ENCODE measurements at places on chromosomes 5 and 9.
A peak's percentile ranks its signal among the peaks of the same experiment; 100 is the strongest.

DNA sequence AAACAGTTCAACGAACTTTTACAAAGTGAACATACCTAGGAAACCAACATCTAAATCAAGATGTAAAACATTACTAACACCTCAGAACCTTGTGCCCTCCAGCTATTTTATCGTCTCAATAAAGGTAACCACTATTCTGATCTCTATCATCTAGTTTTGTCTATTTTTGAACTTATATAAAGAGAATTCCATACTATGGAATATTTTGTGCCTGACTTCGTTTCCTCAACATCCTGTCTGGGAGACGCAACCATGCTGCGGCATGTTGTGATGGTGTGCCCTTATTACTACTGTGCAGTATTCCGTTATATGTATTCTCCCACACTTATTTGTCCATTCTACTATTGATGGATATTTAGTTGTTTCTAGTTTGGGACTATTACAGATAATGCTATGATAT is 99.2 kb downstream of the NR6A1 start:
- no peaks in the 10 kb centered on the region for H3K27me3 ChIP-seq
- peaks cover 4% of the 10 kb centered on the region for H3K4me1 ChIP-seq
- H3K4me3 ChIP-seq: no peak overlapping the region

GRCh38 chr5:145636371-145636770 is 198.8 kb downstream of the PRELID2 start:
- H3K4me3 ChIP-seq: no peak overlapping the region
- H3K4me1 ChIP-seq: no peaks in the 10 kb centered on the region
- no peak overlapping the region for H3K27ac ChIP-seq
- H3K36me3 ChIP-seq: no peaks in the 10 kb centered on the region
- no peaks in the 10 kb centered on the region for H3K27me3 ChIP-seq

- H3K4me3 ChIP-seq: no peak overlapping the region
- H3K4me1 ChIP-seq: no peaks in the 10 kb centered on the region
- no peaks in the 10 kb centered on the region for H3K27me3 ChIP-seq
Measured at GRCh38 chr5:104178829-104179456, 616.4 kb upstream of the NUDT12 start.

GRCh38 chr9:32427111-32427873 is 42.8 kb downstream of the ACO1 start:
- no peaks in the 10 kb centered on the region for H3K4me1 ChIP-seq
- no peak for DNase-seq

DNA sequence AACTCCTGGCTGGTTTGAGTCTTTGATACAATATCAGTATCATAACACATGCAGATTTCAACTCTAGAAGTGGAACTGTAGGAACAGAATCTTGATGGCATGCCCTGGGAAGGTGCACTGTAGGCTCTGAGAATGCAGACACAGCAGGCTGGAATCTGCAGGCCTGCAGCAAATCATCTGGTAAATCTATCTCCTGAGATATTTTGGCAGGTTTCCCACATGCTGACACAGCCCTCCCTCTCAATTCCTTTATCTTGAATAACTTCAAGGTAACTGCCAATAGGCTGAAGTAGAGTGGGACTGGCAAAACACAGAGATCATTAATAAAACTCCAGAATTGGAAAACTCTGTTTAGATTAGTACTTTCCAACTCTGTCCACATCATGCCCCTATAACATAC is 177.8 kb upstream of the PCSK5 start:
- H3K4me3 ChIP-seq: no peak overlapping the region
- no peaks in the 10 kb centered on the region for H3K36me3 ChIP-seq
- H3K27ac ChIP-seq: no peak overlapping the region
- no peaks in the 10 kb centered on the region for H3K27me3 ChIP-seq

- H3K4me1 ChIP-seq: no peaks in the 10 kb centered on the region
- no peak overlapping the region for H3K27ac ChIP-seq
- H3K4me3 ChIP-seq: no peak overlapping the region
Measured at GRCh38 chr5:96687812-96688453, 25.8 kb downstream of the CAST start.

- H3K4me3 ChIP-seq: no peak overlapping the region
- no peaks in the 10 kb centered on the region for H3K4me1 ChIP-seq
- H3K27ac ChIP-seq: no peak overlapping the region
- no peaks in the 10 kb centered on the region for H3K27me3 ChIP-seq
- no peak for DNase-seq
Measured at GRCh38 chr5:88542786-88543185, 274.1 kb upstream of the TMEM161B start.

GRCh38 chr5:34682926-34683623 is 26.9 kb downstream of the RAI14 start:
- H3K27me3 ChIP-seq: no peaks in the 10 kb centered on the region
- peaks cover 9% of the 10 kb centered on the region for H3K4me1 ChIP-seq
- H3K4me3 ChIP-seq: no peak overlapping the region
- DNase-seq: no peak

DNA sequence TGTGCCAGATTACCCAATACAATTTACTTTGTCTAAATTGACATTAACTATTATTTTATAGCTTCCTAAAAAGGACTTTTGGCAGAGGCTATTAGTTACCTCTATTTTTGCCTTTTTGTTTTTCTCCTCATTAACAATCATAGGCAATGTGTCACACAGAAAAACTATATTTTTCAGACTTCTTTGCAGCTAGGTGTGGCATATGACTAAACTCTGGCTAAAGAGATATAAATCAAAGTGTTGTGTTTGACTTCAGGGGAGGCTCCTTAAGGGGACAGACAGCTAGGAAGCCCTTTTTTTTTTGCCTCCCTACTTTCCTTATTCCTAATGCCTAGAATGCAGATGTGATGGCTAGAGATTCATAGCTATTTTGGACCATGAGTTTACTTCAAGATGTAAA is 19.7 kb upstream of the GCNT4 start:
- H3K36me3 ChIP-seq: no peaks in the 10 kb centered on the region
- no peaks in the 10 kb centered on the region for H3K27me3 ChIP-seq
- H3K4me1 ChIP-seq: no peaks in the 10 kb centered on the region

GRCh38 chr5:172832383-172833315 is 1.4 kb upstream of the ERGIC1 start:
- H3K4me1 ChIP-seq: peaks cover 6% of the 10 kb centered on the region
- peak overlapping the region; percentile 96 for H3K27ac ChIP-seq
- DNase-seq: no peak
- H3K4me3 ChIP-seq: no peak overlapping the region
- no peaks in the 10 kb centered on the region for H3K36me3 ChIP-seq

DNA sequence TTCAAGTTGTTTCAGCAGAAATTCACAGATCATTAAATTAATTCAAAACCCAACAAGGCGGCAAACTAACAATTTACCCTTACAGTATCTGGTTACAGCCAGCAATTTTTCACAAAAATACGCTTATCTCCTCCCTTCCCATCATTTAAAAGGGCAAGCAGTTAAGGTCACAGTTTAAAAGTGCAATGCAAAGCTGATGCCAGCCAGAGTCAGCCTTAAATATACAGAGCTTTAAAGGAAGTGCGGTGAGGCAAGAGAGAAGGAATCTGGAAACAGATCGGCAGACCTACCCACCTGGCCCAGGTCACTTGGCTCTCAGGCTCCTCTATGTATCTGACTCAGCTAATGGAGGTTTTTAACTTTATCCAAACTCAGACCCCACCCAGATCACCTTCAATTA is 31.0 kb downstream of the EPB41L4A start:
- DNase-seq: no peak
- H3K4me1 ChIP-seq: no peaks in the 10 kb centered on the region
- no peaks in the 10 kb centered on the region for H3K36me3 ChIP-seq
- H3K4me3 ChIP-seq: no peak overlapping the region
- no peak overlapping the region for H3K27ac ChIP-seq

- DNase-seq: no peak
- no peaks in the 10 kb centered on the region for H3K27me3 ChIP-seq
- H3K4me1 ChIP-seq: no peaks in the 10 kb centered on the region
- H3K4me3 ChIP-seq: no peak within 1 kb of the TSS
- H3K27ac ChIP-seq: no peak within 1 kb of the TSS
Measured at GRCh38 chr5:76622973-76623596, at the start of gene F2RL2. TSS of gene F2RL2 (minus strand) at chr5:76623403. CDS start at chr5:76623230, 173 bp downstream.

- H3K36me3 ChIP-seq: no peaks in the 10 kb centered on the region
- peak overlapping the region; percentile 77 for H3K27ac ChIP-seq
- H3K4me3 ChIP-seq: no peak overlapping the region
- H3K27me3 ChIP-seq: no peaks in the 10 kb centered on the region
Measured at GRCh38 chr9:116471093-116471906, 215.8 kb upstream of the TRIM32 start.

DNA sequence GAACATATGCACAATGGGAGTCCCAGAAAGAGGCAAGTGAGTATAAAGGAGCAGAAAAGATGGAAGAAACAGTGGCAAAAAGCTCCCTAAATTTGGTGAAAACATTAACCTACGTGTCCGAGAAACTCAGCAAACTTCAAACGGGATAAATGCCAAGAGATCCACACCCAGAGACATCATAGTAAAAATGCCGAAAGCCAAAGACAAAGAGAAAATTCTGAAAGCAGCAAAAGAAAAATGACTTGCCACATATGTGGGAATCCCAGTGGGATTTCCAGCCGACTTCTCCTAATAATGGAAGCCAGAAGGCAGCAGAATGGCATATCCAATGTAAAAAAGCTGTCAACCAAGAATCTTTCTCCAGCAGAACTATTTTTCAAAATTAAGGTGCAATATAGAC is 101.2 kb downstream of the ADAMTS2 start:
- no peaks in the 10 kb centered on the region for H3K4me1 ChIP-seq
- no peak overlapping the region for H3K27ac ChIP-seq
- no peak overlapping the region for H3K4me3 ChIP-seq
- no peak for DNase-seq

- no peaks in the 10 kb centered on the region for H3K36me3 ChIP-seq
- H3K4me1 ChIP-seq: no peaks in the 10 kb centered on the region
- no peak overlapping the region for H3K4me3 ChIP-seq
- no peaks in the 10 kb centered on the region for H3K27me3 ChIP-seq
Measured at GRCh38 chr5:127355337-127355736, 64.7 kb downstream of the MEGF10 start.

GRCh38 chr5:149779124-149779465 is 49.0 kb downstream of the PPARGC1B start:
- DNase-seq: no peak
- H3K27me3 ChIP-seq: no peaks in the 10 kb centered on the region
- H3K36me3 ChIP-seq: no peaks in the 10 kb centered on the region
- no peaks in the 10 kb centered on the region for H3K4me1 ChIP-seq

DNA sequence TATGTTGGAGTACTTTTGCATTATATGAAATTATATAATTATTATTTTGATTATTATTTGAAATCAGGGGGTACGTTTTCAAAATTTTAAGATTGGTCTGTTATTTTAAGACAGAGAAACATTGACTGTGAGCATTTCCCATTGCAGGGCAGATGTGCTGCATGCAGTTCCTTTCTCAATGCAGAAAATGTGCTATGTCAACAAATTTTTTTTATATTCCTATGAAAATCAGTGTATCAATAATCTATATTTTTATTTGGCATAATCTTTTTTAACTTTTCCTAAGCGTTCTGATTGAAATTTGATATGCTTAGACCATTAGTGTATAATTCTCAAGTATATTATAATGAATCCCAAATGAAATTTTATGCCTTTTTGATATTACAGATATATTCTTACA is 41.8 kb upstream of the LRRC70 start:
- H3K4me3 ChIP-seq: no peak overlapping the region
- no peak for DNase-seq
- no peak overlapping the region for H3K27ac ChIP-seq
- H3K27me3 ChIP-seq: no peaks in the 10 kb centered on the region
- H3K36me3 ChIP-seq: no peaks in the 10 kb centered on the region

- H3K27me3 ChIP-seq: no peaks in the 10 kb centered on the region
- no peaks in the 10 kb centered on the region for H3K4me1 ChIP-seq
- no peak for DNase-seq
- no peaks in the 10 kb centered on the region for H3K36me3 ChIP-seq
Measured at GRCh38 chr9:112158656-112159367, 16.3 kb downstream of the SUSD1 start.

DNA sequence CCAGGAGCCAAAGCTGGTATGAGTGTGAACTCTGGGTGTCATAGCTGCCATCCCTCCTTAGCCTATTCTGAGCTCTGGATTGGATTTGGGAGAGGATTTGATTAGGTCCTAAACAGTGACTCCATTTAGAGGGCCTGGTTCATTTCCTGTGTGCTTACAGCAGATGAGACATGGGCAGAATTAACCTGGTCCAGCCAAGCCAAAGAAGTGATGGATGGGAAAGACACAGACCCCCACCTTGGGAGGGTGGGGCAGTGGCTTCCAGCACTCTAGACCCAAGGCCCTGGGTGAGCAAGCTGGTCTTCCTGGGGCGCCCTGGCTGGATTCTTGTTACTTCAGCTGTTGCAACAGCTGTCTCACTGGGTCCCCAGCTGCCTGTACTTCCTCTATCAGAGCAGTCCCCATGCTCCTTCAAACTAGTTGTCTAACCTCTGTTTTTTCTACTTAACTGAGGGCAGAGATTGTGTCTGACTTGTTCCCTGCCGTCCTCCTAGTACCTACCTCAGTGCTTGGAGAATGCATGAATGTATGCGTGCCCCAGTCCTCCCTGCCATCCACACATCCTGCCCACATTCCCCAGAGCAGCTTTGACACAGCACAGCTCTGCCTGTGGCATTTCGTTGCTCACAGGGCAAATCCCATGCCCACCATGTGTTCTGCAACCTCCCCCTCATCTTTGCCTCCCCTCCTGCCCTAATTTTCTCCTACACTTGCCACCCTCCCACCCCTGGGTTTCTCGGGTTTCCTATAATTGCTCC is 115.9 kb downstream of the RGS3 start:
- H3K36me3 ChIP-seq: peaks cover 3% of the 10 kb centered on the region
- peaks cover 7% of the 10 kb centered on the region for H3K4me1 ChIP-seq
- peak overlapping the region; percentile 84 for H3K27ac ChIP-seq
- no peaks in the 10 kb centered on the region for H3K27me3 ChIP-seq
- H3K4me3 ChIP-seq: no peak overlapping the region

DNA sequence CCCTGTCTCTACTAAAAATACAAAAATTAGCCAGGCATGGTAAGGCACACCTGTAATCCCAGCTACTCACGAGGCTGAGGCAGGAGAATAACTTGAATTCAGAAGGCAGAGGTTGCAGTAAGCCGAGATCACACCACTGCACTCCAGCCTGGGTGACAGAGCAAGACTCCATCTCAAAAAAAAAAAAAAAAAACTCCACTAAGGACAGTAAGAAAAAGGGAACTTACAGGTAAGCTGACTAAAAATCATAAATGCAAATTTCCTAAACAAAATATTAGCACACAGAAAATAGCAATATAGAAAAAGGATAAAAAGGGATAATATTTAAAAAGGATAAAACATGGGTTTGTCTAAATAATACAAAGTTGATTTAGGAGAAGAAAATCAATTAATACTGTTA is 27.9 kb upstream of the HNRNPA0 start:
- H3K4me3 ChIP-seq: no peak overlapping the region
- no peaks in the 10 kb centered on the region for H3K36me3 ChIP-seq
- DNase-seq: no peak

- H3K27me3 ChIP-seq: no peaks in the 10 kb centered on the region
- H3K4me3 ChIP-seq: no peak overlapping the region
- H3K27ac ChIP-seq: no peak overlapping the region
- no peaks in the 10 kb centered on the region for H3K4me1 ChIP-seq
Measured at GRCh38 chr5:33692980-33693379, 198.8 kb downstream of the ADAMTS12 start.

All from aorta (tissue), 5 donors.